ENCODE measurements at places on chromosomes 7 and 10.

GRCh38 chr10:127874671-127875448, 17.9 kb downstream of the CLRN3 start:
- DNase-seq: no peak

- no peak for DNase-seq
These were observed 45.0 kb downstream of the ZFAND4 start for GRCh38 chr10:45627412-45628048.

GRCh38 chr7:28096713-28097112, 83.9 kb downstream of the JAZF1 start:
- DNase-seq: peak; percentile 60

GRCh38 chr7:100655908-100656674, at the start of gene ACTL6B:
Gene ACTL6B (minus strand): TSS chr7:100656448. CDS start chr7:100656354, 94 bp downstream.
- DNase-seq: peak; percentile 54

GRCh38 chr10:89164080-89164479, 43.0 kb downstream of the CH25H start:
- no peak for DNase-seq

- DNase-seq: no peak
These were observed 205.0 kb upstream of the AHR start for GRCh38 chr7:17093461-17093860.

- DNase-seq: no peak
These were observed 2.8 kb upstream of the CHCHD1 start for GRCh38 chr10:73779018-73779417.

GRCh38 chr7:134298902-134299683, 17.6 kb downstream of the SLC35B4 start:
- no peak for DNase-seq

- no peak for DNase-seq
These were observed 84.2 kb downstream of the VIPR2 start for GRCh38 chr7:159060440-159060839.

DNA sequence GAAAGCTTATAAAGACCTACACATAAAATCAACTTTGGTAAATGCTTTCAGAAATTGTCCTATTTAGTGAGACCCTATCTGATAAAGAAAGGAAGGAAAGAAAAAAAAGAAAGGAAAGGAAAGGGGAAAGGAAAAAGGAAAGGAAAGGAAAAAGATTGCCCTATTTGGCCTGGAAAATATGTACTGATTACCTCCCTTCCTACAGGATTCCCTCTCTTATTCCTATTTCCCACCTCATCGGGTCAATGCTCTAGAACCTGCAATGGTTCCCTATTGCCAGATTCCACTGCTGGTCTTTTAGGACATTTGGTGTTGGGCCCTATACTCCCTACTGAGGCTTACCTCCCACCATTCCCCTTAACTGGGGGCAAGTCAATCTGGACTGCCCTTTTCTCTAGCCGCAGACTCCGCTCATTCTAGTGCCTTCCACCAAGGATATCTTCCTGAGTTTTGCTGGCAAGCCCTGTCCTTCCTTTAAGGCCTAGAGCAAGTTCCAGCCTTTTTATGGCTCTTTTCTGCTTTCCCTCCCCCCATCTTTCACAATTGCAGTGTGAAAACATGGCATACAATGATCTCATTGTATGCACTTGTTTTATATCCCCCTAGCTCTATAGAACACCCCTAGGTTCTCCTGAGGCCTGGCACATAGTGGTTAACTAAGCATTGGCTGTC, 4.4 kb downstream of the DDIT4 start:
- no peak for DNase-seq

- DNase-seq: no peak
These were observed 284.0 kb downstream of the CELF2 start for GRCh38 chr10:11301571-11302111.

DNA sequence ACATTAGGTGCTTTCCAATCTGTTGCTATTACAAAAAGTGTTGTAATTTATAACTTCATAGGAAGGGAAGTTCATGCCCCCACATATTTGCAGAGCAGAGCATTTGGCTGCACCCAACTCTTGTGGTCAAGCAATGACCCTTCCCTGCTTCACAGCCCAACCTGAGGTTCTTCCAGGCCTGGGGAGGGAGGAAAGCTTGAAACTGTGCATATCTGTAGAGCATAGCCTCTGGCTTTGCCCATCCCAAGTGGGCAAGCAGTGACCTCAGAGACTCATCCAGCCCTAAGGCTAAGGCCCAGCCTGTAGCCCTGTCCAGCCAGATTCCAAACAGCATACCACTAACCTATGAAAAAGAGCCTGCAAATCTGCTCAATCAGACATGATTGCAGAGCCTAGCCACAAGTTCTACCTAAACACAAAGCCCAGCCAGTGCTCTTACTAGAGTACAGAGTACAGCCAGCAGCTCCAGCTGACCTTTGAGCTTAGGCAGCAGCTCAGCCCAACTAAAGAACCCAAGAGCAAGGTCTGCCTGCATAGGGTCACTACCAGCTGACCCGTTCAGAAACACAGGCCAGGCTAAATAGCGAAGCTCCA, 14.4 kb upstream of the GSTK1 start:
- DNase-seq: no peak

Measured in stimulated activated CD4-positive, alpha-beta T cell treated with anti-CD3 and anti-CD28 coated beads, Interleukin-4, amount 100 ng/mL, for 24 hours (primary cell).